ENCODE measurements at places on chromosomes 5 and 9.
A peak's percentile ranks its signal among the peaks of the same experiment; 100 is the strongest.

- DNase-seq = no peak
These were observed 105.6 kb upstream of the ELL2 start for GRCh38 chr5:96067251-96067650.

DNA sequence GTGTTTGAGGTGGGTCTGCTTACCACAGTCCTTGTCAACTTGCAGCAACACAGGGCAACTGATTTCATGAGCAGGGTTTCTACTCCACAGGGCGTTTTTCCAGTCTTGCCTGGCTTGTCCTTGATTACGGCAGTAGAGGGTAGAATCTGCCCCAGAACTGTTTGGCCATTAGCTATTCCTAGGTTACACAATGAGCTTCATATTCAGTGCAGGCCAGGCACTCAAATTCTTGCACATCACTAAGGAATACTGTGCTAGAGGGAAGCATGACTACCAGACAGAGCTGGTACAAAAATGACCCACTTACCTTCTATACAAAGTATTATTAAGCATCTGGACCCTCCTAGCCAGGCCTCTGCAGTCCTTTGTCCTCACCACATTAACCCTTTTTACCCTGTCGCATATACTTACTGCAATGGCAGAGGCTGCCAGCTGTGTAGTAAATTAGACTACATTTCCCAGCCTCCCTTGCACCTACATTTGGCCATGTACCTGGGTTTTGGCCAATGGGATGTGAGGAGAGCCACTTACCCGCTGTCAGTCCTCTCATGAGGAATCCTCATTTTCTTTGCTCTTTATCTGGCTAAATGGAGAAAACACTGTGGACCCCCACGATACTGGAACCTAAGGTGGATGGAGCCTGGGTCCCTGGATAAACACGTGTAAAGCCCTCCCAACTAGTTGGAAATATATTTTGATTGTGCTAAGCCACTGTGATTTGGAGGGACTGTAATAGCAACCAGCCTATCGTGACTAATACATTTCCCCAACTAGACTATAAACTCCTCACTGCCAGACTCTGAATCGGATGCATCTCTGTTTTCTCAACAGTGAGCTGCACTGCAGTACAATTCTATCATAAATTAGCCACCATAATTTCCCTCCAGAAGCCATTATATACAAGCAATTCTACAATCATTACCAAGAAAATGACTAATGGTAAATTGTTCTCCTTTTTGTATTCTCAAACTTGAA lies 218.7 kb downstream of the GLIS3 start:
- no peak for DNase-seq

GRCh38 chr5:98309785-98310598 lies 463.5 kb upstream of the RGMB start:
- DNase-seq = no peak

- no peak for DNase-seq
These were observed 45.7 kb downstream of the SARDH start for GRCh38 chr9:133692364-133692985.

DNA sequence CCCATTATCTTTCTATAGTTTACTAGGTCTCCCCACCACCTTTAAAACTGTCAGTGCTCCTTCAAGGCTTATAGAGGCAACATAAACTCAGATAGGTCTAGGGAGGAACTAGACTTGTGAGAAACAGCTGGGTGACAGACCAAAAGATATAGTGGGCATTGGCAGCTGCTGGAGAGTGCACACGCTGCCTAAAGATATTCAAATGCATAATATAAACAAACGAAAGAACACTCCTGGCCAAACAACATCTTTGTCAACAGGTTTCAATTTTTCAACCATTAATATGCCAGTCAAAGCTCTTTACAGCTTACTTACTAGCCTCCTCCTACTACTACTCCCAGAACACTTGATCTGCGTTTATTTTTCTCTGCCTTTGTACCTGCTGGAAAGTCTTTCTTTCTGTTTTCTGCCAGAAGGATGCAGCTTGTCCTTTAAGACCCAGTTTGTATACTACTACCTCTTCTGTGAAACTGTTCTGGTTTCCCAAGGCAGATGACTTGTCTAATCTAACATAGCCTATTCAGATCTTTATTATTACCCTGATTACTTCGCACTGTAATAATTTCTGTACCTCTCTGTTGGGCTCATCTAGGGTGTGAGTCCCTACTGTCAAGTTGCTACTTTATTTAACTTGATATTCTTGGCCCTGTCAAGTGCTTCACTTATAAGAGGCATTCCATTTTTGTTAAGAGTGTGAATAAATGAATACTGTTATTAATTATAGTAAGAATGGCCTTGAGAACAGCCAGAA lies 14.3 kb downstream of the KDM3B start:
- no peak for DNase-seq

DNA sequence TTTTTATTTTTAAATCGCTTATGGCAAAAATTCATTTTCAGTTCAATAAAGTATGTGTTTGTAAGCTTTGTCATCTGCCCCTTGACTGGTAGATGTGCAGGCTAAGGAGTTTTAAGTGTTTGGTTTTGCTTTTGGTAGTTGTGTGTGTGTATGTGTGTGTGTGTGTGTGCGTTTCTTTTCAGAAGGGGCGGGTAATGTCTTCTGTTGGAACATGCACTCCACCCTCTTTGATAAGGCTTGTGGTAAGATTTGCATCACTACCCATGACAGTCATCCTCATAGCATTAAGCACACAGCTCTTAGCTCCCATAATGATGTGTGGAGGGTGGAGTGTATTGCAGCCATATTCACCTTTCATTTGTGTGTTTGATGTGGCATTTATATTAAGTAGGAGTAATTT lies 92.1 kb upstream of the FSD1L start:
- DNase-seq = peak; percentile 17

- DNase-seq = no peak
These were observed 25.9 kb downstream of the SRFBP1 start for GRCh38 chr5:121987685-121988073.

DNA sequence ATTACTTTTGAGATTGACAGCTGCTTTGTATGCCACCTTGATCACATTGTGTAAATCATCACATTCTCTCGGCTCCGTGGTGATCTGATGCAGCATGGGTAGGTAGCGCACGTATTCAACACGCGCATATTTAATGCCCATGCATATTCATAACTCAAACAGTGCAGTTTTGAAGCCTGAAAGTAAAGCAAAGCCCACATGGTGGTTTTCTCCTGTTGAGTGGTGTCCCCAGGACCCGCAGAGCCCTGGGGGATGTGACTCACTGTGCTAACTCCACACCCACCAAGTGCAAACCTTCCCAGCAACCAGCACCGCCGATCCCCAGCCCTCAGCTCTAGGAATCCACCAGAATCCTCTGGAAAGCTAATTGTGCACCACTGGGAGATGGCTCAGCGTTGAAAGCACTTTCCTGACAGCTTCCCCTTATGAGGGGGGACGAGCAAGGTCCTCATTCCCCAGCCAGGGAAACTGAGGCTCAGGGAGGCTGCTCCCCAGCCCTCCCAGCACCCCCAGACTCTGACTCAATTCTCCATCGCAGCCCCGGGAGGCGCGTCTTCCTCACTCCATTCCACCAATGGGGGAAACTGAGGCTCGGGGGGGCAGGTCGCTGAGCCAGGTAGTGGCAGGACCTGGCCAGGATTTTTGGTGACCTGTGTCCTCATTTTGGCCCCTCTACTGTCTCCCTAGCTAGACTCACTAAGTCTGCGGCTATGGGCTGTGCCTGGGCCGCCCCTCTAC lies 46.4 kb downstream of the SARDH start:
- no peak for DNase-seq

DNA sequence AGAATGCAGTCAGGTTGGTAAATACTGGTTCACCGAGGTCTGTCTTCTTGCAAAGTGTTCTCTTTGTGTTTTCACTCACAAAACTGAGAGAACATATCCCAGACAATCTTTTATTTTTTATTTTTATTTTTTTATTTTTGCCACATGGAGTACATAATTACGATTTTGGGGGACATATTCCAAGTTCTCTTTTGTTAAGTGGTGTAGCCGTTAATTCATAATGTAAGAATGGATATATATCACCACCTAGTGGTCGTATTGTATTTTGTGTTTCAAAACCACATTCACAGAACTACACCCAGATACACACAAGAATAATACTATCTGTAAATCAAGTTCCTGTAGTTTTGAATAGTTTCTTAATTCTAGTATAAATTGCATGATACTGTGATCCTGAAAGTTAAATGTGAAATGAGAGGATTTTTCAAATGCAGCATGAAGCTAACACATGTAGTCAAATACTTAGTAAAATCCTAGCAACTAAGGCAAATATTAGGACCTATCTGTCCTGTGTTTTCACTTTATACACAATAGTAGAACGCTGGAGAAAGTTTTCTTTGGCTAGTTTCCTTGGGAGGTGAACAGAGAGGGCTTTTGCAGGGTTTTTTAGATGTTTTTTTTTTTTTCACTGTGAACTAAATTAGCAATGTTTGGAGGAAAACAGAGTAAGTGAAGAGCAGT lies 92.7 kb downstream of the VCAN start:
- DNase-seq = no peak

- DNase-seq = no peak
These were observed 40.8 kb downstream of the GRAMD2B start for GRCh38 chr5:126464016-126464415.

DNA sequence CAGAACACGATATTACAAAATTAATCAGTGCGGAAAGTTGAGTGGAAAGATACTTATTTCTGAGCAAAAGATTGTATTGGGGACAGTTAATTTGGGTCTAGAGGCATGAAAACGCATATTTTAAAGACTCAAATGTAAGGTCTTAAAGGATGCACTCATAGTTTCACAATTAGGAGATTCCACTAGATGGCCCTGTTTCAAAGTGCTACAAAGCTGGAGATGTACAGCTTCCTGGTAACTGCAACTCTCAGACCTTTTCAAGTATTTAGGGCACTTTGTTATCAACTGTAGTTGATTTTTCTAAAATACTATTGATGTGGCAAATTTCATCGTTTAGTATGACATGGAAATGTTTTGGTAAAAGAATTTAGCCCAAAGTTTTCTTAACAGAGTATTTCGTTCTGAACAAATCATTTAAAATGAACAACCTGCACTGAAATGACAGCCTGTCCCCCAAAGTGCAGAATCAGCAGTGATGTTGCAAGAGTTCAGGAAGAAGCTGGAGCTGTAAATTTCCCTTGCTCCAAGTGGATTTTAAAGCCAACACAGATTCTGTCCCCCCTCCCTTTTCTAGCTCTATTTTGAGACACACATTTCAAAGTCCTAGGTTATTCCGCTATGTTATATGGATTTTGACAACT lies 16.2 kb upstream of the NDUFB6 start:
- peak; percentile 23 for DNase-seq

- DNase-seq = no peak
These were observed 40.1 kb downstream of the PCDHGC5 start for GRCh38 chr5:141529002-141529401.

DNA sequence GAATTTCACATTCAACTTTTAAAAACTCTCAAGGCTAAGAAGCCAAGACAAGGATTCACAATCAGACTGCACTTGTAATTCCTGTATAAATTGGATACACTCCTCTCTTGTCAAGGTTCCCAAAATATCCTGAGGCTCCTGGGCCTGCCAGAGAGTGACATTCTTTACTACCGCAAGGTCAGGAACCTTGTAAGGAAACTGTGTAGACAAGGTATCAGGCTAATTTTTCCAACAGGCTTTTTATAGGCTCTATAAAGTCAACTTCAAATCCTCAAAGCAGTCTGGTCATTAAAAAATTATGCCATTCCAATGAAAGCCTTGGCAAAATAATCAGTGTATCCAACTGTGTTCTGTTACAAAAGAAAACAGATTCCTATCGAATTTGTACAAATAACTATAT lies 15.5 kb upstream of the PAIP1 start:
- DNase-seq = no peak

DNA sequence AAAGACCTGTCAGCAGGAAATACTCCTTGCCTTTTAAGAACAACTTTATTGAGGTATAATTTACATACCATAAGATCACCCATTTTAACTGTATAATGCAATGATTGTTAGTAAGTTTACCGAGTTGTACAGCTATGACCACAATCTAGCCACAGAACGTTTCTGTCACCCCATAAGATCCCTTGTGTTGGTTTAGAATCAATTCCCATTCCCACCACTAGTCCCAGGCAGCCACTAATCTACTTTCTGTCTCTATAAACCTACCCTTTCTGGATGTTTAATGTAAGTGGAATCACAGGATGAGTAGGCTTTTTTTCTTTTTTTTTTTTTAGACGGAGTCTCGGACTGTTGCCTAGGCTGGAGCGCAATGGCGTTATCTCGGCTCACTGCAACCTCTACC lies 4.4 kb downstream of the GPR107 start:
- no peak for DNase-seq

DNA sequence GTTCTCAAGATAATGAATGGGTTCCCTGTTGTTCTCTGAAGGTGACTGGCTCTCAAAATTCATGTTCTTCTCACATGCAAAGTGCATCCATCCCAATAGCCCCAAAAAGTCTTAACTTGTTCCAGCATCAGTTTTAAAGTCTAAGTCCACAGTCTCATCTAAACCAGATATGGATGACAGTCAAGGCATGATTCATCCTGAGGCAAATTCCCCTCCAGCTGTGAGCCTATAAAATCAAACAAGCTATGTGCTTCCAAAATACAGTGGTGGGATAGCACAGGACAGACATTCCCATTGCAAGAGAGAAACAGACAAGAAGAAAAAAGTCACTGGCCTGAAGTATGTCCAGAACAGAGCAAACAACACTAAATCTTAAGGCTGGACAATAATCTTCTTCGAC lies 25.4 kb downstream of the FBXO10 start:
- DNase-seq = no peak

DNA sequence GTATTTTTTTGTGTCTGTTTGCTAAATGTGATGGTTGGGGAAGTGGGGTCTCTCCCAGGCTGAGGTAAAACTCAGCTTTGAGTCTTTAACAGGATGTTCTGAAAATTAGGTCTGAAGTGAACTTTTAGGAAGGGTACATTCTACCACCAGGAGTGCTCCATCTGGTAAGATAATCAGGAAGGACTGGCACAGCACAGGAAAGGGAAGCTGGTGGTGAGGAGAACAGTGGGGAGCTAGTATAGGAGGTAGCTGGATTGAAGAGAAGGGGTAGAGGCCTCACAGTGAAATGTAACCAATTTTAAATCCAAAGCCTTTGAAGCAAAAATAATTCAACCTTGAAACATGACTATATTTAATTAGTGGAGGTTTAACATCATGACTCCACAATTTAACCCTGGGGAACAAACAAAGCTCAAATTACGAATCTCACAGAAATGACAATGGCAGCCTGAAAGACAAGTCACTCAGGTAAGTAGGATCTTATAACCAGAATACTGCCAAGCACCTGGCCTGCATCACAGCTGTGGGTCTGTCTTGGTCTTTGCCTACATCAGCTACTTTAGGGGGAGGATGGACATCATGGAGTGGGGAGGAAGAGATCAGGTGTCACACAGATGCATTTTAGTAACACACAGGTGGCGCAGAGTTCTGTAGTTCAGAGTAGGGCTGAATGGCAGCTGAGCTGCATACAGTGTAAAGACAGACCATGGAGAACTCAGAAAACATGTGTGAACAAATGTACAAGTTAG lies 445.3 kb downstream of the DMRT2 start:
- DNase-seq = no peak

GRCh38 chr5:9356351-9356825 lies 189.5 kb downstream of the SEMA5A start:
- no peak for DNase-seq

- DNase-seq = no peak
These were observed 117.9 kb upstream of the FST start for GRCh38 chr5:53362521-53362941.

GRCh38 chr5:90017239-90017638 lies 392.3 kb downstream of the CETN3 start:
- no peak for DNase-seq

GRCh38 chr9:135961811-135962695 lies 880 bp upstream of the UBAC1 start:
- no peak for DNase-seq

All from CD4-positive, alpha-beta T cell treated with Interferon alpha-2 for 1 hour (primary cell).